ENCODE measurements at places on chromosomes 6 and 20.

- no peak for DNase-seq
Observed at GRCh38 chr20:50515471-50516106, 5.4 kb downstream of the PTPN1 start.

GRCh38 chr6:43977404-43978111, 149.7 kb downstream of the MRPL14 start:
- DNase-seq: peak; percentile 78

DNA sequence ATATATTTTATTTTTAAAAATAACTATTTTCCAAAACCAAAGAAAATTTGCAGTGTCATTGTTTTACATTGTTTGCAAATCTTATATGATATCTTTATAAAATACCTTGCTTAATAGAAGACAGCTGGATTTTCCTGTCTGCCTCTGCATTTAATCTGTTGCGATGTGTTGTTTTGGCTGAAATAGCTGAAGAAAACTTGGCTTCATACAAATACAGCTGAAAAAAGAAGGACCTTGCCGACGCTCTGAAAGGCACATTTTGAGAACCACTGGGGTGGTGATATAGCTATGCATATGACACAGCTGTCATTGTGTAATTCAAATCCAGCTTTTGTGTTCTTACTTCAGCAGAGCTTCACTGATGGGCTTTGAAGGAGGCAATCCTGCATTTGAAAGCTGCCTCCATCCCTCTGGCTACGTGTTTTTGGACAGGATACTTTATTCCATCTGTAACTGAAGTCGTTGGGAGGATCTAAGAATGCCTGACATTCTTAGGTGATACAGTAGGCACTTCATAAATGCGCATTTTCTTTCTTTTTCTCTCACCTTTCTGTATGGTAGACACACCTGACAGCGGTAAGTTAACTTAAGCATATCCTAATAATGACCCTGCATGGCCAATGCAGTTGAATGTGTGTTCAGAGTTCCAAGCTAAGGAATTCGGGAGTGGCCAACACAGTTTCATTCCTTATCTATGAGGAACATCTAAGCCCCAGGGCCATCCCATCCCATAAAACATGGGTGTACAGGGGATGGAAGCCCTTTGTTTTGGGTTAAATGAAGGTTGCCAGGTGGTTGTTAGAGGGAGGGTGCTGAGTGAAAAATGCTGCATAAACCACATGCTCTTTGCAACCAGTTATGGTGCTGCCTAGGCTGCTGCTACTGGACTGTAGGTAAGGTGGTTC, 213.0 kb downstream of the TFAP2A start:
- DNase-seq: no peak

- peak; percentile 68 for DNase-seq
Observed at GRCh38 chr20:53708129-53708968, 114.7 kb upstream of the ZNF217 start.

- DNase-seq: no peak
Observed at GRCh38 chr20:43994486-43995100, 79.9 kb downstream of the TOX2 start.

GRCh38 chr6:144715344-144715743, 430.2 kb downstream of the UTRN start:
- DNase-seq: no peak

DNA sequence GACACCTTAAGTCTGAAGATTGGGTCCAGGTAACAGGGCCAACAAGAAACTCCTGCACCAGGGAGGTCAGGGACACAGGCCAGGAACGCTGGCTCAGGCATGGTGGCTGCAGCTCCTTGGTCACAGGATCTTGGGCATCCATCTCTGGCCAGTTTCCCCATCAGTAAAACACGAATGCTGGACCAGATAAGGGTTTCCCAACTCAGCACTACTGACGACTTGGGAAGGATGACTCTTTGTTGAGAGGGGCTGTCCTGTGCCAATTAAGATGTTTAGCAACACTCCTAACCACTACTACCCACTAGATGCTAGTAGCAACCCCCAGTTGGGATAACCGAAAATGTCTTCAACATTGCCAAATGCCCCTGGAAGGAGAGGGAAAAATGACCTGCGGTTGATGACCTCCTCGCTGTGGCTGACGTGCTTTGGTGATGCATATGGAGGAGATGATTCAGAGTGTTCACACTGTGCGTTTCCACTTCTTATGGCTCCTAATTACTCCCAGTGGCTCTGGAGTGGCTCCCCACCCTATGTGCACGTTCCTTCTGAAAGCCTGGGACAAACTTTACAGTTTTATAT, 261.9 kb downstream of the CDH26 start:
- no peak for DNase-seq

- no peak for DNase-seq
Observed at GRCh38 chr6:139257821-139258398, 33.9 kb downstream of the TXLNB start.

DNA sequence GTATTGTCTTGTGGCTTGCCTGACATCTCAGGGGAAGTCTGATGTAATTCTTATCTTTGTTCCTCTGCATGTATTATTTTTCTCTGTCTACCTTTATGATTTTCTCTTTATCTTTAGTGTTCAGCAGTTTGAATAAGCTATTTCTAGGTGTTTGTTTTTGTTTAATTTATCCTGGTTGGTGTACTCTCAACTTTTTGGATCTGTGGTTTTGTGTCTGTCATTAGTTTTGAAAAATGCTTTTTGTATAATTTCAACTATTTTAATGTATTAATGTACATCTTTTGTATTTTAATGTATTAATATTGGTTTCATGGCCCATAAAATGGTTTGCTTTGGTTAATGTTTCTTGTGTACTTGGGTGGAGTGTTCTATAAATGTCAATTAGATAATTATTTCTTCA, 15.9 kb upstream of the APCDD1L start:
- DNase-seq: no peak

- no peak for DNase-seq
Observed at GRCh38 chr6:107620732-107621131, 130.8 kb downstream of the SOBP start.

GRCh38 chr6:32603888-32604287, 14.2 kb upstream of the HLA-DRB1 start:
- DNase-seq: peak; percentile 37

- DNase-seq: no peak
Observed at GRCh38 chr20:11305406-11305805, 612.3 kb upstream of the BTBD3 start.

- peak; percentile 33 for DNase-seq
Observed at GRCh38 chr6:161168281-161168891, 105.5 kb downstream of the AGPAT4 start.

- DNase-seq: no peak
Observed at GRCh38 chr6:121285041-121285440, 49.2 kb downstream of the TBC1D32 start.

DNA sequence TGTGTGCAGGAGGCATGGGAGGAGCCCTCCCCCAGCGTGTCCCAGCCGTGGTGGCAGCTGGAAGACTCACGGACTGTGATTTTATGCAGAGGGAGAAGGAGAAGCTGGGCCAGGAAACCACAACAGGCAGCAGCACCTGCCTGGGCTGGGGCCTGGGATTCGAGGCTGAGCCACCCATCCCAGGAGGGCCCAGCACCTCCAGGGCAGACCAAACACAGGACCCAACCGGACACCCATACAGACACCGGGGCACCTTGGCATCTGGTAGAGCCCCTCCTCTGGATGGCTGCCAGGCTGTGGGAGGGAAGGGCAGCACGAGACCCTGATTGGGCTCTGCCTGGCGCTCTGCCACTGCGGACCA, 41.7 kb upstream of the CHRNA4 start:
- DNase-seq: no peak

DNA sequence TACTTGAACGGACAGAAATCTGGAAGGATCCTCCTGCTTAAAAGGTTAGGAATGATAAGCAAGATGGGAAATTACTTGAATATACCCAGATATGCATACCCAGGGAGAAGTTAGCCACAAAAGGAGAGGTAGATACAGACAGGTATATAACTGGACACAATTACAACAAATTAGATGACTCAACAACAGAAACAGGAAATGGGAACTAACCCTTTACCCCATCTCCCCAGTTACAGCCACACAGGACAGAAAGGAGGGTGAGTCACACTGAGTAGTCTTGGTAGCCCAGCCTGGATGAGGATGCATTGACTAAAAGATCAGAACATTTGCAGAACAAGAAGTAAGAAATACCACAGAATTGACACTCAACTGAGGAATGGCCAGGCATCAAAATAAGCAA, 61.2 kb downstream of the C6orf52 start:
- peak; percentile 77 for DNase-seq

DNA sequence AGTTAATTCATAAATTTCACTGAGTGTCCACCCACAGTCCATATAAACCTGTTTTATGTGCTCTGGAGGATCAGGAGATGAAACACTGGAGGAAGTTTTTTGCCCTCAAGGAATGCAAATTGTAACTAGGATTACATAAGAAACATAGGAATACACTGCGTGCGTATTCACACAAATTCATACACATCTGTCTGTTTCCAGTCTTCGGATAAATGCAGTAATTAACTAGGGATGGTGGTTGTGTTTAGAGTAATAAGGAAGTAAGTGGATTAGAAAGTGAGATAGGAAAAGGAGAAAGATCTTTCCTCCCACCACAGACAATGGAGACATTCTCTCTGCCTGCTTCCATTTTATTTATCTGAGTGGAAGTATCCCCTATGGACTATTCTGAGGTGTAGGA, 35.7 kb upstream of the POPDC3 start:
- DNase-seq: no peak

- DNase-seq: no peak
Observed at GRCh38 chr6:37700620-37700973, 2.9 kb upstream of the MDGA1 start.

- DNase-seq: no peak
Observed at GRCh38 chr6:12291071-12291838, 1.1 kb downstream of the EDN1 start.

DNA sequence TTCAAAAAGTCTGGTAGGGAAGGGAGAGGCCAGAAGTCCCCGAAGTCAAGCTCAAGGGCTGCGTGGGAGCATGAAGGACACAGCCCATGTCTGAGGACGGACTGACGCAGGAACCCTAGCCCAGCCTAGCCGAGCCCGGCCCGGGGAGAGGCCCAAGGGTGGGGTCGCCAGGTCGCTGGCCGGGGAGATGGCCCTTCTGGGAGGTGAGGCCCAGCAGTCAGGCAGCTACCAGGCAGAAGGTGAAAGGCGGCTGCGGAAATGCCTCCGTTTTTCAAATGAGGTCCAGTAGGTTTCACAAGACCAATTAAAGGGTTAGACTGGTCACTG, 44.6 kb downstream of the WDR27 start:
- no peak for DNase-seq

- DNase-seq: no peak
Observed at GRCh38 chr6:132780770-132781371, 17.6 kb downstream of the SLC18B1 start.

GRCh38 chr6:11242711-11243110, 10.2 kb upstream of the NEDD9 start:
- no peak for DNase-seq

Measured in suppressor macrophage (primary cell).